ENCODE measurements at places on chromosomes 3 and 15.

GRCh38 chr3:3666664-3667063 is 132.6 kb upstream of the LRRN1 start:
- DNase-seq, result no peak

- peak; percentile 82 for DNase-seq
These were observed 68.9 kb upstream of the TNFSF10 start for GRCh38 chr3:172591876-172592771.

- DNase-seq, result no peak
These were observed 4.0 kb downstream of the CCDC33 start for GRCh38 chr15:74240002-74240568.

- DNase-seq, result no peak
These were observed 603.0 kb upstream of the ROBO2 start for GRCh38 chr3:76436894-76437293.

GRCh38 chr3:101066711-101067129 is 73.5 kb upstream of the ABI3BP start:
- no peak for DNase-seq

DNA sequence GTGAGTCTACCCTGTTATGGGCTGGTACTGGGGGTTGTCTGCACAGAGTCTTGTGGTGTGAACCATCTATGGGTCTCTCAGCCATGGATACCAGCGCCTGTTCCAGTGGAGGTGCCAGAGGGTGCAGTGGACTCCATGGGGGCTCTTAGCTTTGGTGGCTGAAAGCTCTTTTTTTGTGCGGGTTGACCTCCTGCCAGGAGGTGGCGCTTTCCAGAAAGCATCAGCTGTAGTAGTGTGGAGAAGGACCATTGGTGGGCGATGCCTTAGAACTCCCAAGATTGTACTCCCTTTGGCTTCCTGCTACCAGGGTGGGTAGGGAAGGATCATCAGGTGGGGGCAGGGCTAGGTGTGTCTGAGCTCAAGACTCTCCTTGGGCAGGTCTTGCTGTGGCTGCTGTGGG is 602.6 kb downstream of the RSL24D1 start:
- no peak for DNase-seq

GRCh38 chr15:63051156-63052066 is 8.9 kb downstream of the TPM1 start:
- no peak for DNase-seq

- DNase-seq, result no peak
These were observed 337.9 kb upstream of the KCNMB2 start for GRCh38 chr3:178198329-178198728.

DNA sequence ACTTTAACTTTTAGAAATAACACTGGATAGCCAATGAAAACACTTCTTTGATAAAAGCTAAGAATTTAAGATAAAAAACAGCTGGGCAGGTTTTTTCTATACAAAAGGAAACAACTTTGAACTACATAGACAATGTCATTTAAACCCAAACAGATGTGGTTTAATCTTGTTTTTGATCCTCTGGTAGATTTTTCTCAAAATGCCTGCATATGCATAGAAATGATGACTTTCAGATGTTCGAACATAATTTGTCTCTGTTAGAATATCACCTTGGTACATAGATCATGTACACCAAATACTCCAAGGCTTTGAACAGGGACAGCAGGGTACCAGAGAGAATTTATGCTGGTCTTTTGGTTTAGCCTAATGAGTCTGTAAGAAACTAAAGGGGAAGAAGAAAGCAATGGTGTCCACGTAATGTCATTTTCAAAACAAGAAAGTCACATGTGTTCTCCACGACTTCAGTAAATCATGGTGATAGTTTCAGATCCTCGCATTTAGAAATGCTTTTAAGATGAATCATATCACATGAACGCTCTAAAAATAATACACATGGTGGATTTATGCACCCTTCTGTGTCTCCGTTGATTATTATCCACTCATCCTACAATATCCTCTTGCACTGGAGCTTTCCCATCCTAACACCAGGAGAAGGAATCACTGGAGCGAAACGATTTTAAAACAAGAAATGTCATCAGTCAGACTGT is 160.1 kb upstream of the PDZRN3 start:
- no peak for DNase-seq

DNA sequence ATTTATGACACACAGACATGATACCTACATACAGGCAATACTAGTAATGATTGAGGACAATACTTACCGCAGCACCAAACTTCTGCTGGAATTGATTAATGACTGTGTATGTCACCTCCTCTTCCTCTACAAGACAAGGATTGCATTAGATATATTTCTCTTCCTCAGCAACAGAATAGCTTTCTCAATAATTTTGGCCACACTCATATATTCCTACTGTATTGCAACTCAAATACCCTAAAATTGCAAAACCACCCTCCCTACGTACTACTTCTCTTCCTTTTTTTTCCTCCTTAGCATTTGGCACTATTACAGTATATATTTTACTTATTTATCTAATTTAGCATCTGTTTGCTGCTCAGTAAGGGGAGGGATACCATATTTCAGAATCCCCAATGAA is 14.8 kb downstream of the EXD1 start:
- no peak for DNase-seq

DNA sequence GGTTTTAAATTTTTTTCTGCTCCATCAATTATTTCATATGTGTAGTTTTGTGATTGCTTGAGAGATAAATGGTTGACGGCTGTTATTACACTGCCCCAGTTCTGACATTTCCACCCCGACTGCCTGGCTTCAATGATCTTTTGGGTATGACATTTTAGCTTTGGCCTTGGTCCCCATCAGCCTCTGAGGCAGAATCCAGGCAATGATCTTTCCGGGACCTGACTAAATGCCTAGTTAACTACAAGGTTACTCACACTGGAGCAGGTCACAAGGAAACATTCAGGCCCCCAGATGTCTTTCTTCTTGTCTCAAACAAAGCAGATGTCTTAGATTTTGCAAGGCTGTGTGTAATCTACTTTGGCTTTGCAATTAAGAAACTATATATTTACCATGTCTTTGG is 61.1 kb upstream of the TMCO5A start:
- DNase-seq, result no peak

DNA sequence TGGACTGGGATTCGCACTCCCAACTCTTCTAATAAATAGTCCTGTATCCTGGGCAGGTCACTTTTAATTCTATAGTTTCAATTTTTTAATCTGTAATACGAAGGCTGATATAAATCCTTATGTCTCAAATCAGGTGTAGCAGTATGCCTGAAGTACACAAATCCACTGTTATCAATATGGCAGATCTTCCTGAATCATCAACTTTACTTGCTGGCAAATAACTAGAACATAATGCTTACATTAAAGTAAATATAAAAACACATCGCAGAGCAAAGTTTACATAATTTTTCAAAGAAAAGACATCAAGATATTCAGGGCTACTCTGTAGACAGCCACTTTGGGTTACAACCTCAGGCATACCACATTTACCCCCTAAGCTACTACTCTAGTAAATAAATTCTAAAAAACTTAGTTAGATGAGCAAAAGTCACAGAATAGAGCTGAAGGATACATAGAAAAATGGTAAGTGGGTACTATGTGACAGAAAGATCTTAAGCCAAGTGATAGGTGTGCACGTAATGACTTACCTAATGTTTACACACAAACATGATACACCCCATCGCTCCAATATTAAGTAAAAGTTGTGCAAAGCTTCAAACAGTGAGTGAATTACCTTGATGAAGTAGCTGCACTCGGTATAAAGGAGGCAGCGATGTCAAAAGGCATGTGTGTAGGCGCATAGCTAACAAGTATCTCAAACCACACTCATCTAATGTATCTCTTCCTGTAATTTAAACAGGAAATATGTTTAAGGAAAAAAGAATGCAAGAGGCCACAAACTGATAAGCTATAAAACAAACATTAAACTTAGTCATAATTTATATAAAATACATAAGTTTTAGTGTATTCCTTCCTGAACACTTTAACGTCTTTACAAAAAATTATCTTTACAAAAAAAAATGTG is 127.9 kb downstream of the DMXL2 start:
- no peak for DNase-seq

- no peak for DNase-seq
These were observed 53.0 kb upstream of the FGD5 start for GRCh38 chr3:14765576-14766427.

- DNase-seq, result no peak
These were observed 108.6 kb downstream of the ADCY5 start for GRCh38 chr3:123340336-123340735.

DNA sequence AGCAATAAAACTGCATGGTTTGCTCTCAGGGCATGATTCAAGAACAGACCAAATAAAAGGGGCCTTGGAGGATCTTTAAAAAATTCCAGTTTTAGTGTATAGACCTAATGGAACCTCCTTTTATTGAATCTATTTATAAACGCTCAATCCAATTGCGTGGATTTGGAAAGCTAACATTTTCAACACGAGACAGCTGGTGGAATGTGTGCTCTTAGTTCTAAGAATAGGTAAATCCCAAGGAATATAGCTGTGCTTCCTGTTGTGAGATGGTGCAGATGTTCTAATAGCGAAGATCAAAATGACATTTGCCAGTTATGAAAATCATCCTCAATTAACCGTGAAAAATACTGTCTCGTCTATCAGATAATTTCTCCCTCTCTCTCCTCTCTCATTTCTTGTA is 192.5 kb downstream of the ATP10A start:
- DNase-seq, result no peak

DNA sequence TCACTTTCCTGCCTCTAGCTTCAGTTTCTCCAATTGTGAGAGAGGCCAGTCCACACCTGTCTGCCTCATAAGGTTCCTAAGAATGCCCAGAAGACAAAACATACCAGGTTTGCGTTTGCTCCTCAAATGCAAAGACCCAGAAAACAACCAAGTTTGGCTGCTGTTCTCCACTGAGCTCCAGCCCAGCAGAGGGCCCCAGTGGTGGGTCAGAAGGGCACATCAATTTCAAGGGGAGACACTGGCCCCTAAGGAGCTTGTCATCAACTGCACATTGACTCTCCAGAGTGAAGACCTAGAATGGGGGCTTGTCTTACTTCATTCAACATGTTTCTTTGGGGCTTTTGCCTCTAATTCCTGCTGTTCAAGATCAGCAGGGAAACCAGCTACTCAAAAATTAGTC is 127.9 kb upstream of the SLC6A11 start:
- no peak for DNase-seq

DNA sequence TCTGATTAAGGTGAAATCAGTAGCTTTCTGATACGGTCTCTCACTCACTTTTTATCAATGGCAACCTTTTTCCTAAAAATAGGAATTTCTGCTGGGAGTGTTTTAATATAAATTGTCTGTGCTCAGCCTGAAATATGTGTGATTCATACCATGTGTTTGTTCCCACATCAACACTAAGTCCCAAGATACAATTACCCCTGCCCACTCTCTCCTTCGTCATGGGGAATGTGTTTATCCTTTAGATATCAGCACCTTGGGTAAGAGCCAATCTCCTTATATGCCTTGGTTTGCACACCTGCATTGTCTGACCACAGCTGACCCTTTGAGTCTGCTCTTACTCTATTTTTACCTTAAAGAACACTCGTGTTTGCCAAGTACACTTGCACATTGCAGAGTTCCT is 356.4 kb downstream of the LPP start:
- DNase-seq, result no peak

- DNase-seq, result no peak
These were observed 445.8 kb upstream of the NAALADL2 start for GRCh38 chr3:174413062-174413912.

DNA sequence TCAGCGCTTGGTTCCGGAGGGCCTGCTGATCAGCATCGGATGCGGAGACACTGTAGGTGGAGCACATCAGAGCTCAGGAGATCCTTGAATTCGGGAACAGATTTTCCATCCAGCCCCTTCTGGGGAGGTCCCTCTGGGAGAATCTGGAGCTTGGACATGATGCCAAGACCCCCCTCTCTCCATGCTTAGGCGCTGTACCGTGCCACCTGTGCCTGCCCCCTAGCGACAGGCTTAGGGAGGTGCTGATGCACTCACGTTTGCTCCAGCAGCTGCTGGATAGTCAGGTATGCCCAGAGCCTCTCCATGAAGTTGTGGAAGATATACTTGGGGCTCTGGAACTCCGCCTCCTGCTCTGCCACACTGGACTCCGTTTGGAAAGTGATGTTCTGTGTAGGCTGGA is 9.7 kb downstream of the ITIH4 start:
- no peak for DNase-seq

DNA sequence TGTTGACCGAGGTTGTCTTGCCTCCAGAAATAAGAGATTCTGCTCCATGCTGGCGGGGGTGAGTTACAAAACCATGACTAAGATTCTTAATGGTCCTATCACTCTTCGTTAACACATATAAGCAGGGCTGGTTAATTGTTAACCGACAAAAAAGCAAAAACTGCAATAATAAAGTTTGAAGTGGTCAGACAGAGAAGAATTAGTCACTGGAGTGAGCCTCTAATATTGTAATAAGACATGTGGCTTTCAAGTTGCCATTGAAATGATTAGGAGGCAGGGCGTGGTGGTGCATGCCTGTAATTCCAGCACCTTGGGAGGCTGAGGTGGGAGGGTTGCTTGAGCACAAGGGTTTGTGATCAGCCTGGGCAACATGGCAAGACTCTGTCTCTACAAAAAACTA is 78.4 kb upstream of the NR2F2 start:
- DNase-seq, result no peak

DNA sequence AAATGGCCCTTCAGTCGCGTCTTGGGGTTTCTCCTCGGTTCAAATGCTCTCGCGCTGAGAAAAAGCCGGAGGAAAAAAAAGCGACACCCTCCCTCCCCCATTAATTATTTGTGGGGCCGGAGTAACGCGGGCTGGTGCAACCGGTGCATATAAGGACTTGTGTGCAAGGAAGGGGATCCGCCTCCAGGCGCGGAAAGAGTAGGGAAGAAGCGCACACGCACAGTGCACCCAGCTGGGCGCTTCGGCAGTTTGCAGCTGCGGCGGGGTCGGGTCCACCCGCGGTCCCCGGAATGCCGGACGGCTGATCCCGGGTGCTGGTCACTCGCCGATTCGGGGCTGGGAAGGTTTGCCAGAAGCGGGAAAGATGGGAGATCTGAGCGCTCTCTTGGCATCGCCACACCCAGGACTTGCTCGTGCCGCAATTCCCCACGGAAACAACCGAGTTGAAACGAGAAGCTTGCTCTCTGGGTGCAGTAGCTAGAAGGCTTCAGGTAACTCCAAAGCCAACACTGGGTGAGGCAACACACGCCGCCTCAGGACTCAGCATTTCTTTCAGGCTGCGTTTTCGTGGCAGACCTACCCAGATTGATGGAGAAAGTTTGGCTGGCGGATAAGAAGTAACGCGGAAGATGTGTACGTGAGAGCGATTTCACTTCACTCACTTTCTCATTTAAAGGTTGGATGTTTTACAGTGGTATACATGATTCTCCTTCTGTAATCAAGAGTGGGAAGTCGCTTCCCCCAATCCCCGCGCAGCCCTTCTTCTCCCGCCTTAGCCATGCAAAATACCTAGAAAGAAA is 720 bp upstream of the TNIK start:
- peak; percentile 40 for DNase-seq

- no peak for DNase-seq
These were observed 15.6 kb upstream of the WWTR1 start for GRCh38 chr3:149673393-149673792.
